ENCODE measurements at places on chromosomes 3 and 15. TPM values are rescaled to one million over a fixed set of nuclear protein-coding genes. Genes with fewer than 3 reads are reported as not detected.

DNA sequence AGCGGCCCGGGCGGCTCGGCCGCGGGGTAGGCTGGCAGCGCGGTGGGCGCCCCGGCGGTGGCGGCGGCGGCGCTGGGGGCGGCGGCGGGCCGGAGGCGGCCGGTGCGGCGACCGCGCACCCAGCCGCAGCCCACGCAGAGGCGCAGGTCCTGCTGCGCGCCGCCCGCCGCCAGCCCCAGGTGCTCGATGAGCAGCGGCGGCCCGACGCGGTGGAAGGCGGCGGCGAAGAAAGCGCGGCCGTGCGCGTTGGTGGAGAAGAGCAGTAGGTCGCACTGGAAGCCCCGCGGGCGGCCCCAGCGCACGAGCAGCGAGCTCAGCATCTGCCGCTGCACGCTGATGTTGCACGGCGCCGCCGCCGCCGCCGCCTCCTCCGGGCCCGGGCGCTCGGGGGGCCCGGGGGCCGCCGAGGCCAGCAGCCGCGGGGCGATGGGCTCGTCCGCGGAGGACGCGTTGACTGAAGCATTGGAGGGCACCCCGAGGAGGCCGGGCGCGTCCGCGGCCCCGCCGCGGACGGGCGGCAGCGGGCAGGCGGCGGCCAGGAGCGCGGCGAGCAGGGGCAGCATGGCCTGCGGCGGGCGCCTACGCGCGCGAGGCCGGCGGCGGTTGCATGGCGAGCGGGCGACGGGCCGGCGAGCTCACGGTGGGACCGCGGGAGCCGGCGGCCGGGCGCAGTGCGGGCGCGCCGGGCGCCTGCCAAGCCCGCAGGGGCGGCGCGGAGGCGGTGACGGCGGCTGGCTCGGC is 452 bp downstream of the TMEM158 start:
- peak; percentile 14 for DNase-seq

GRCh38 chr3:144426366-144426765 is 454.7 kb downstream of the DIPK2A start:
- peak; percentile 19 for DNase-seq

DNA sequence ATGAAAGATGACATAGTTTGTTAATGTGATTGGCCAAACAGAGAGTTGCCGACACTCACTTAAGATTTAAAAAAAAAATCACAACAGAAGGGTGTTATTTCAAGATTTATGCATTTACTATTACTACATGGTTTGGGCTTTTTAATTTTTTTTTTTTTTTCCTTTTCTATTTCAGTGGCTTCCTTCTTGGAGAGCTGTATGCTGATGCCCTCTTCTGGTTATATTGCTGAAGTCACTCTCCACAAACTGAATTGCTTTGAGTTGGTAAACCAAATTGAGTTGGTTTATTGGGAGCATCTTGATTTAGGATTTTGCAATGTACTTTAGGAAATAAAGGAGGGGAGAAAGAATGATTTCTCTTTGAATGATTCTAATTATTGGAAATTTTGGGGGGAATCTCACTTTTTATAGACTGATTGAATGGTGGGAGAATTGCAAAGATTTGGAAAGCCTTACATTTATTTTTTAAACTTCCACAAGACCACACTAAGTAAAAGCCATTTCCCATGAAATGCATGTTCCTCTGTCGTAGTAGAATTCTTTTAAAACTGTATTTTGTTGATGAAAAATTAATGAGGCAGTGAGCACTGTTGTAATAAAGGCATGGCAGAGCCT is 186.6 kb upstream of the FEZF2 start:
- DNase-seq: peak; percentile 10

GRCh38 chr3:33636125-33636850 is 81.8 kb downstream of the CLASP2 start:
- DNase-seq: peak; percentile 40

DNA sequence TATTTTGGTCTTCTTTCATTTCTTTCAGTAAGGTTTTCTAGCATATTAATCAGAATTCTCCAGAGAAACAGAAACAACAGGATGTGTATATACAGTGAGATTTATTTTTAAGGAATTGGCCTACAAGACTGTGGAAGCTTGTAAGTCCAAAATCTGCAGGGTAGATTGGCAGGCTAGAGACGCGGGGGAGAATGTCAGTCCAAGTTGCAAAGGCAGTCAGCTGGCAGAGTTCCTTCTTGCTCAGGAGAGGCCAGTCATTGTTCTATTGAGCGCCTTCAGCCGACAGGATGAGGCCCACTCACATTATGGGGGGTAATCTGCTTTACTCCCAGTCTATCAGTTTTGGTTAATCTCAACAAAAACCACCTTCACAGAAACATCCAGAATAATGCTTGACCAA is 133.4 kb upstream of the UBE3A start:
- DNase-seq: no peak

DNA sequence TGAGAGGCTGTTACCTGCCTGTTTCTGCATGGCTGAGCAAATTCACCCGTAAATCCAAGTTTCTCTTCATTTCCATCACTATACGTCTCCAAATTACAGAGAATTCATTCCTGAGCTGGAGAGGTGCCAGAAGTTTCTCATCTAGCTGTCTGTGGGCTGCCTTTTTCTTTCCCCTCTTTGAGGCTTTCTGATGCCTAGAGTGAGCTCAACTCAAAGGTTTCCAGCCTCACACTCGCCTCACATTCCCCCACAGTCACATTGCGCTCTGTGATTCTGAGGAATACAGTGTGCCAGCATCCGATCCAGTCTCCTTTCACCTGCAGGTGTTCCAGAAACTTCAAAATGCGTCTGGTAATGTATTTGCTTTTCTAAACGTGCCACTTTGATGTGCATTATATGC is 267.2 kb downstream of the MFSD1 start:
- no peak for DNase-seq

DNA sequence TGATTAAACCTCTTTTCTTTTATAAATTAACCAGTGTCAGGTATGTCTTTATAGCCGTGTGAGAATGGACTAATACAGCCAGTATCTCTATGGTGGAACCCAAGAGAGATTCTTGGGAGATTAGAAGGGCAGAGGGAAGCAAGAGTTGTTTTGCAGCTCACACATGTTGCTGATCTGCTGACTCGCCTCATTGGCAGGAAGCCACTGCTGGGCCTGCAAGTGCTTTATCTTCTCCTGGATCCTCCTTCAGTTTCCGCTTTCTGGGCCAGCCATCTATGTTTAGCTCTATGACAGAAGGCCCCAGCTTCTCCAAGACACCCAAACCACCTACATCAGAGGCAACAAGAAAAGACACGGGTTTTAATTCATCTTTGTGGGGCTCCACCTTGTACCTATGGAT is 23.4 kb upstream of the GALNT15 start:
- no peak for DNase-seq

Gene MITF
- 2.0 TPM for total RNA-seq

Gene RTP3
- not detected for total RNA-seq

Gene CCDC80
- total RNA-seq: 12.8 TPM

Gene COX17
- total RNA-seq: 18.9 TPM
